ENCODE measurements at places on chromosomes 5 and 9.

- no peak for DNase-seq
These were observed 14.5 kb downstream of the SH2D3C start for GRCh38 chr9:127763918-127764384.

- DNase-seq: no peak
These were observed 37.0 kb downstream of the DUSP1 start for GRCh38 chr5:172733974-172734346.

GRCh38 chr5:142087920-142088679 lies 20.5 kb upstream of the NDFIP1 start:
- DNase-seq: no peak

- DNase-seq: no peak
These were observed 778.1 kb downstream of the SEMA5A start for GRCh38 chr5:8767746-8768145.

DNA sequence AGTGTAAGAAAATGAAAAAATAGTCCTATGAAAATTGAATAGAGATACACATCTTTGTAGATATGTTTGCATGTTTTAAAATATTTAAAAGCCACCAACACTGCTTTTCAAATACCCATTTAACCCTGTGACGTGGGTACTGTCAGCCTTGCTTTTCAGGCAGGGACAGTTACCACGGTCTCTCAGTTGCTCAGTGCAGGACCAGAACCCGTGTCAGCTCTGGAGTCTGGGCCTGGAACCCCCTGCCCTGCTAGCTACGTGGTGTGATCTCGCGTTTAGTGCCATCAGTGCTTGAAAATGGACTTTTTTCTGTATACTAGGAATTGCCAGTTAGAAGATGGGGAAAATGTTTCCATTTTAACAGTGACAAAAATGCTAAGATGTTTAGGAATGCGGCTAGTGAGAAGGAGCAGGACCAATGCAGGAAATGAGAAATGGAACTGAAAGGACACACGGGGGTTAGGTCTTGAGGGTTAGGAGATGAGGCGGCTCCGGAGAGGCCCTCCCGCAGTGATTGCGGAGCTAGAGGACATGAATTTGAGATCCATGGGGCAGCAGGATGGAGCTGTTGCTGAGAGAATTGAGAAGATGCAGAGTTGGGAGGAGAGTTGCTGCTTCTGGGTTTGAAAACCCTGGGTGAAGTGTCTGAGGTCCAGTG lies 13.7 kb downstream of the RNU6ATAC start:
- no peak for DNase-seq

DNA sequence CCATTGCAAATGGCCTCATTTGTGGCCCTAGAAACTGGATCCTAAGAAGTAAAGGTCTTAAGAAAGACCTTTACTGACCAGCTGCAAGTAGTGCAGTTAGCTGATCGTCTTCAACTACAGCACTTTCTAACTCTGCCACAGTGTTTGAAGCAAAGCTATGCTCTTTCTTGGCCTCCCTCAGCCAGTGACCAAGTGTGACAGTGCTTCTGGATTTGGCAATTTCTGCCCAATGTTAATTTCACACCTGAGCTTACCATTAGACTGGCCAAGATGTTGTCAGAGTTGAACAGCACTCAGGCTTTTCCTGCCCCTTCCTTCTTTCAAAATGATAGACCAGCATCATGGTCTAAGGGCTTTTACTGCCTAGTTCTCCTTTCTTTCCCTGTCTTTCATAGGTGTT lies 36.1 kb downstream of the UHRF2 start:
- DNase-seq: no peak

DNA sequence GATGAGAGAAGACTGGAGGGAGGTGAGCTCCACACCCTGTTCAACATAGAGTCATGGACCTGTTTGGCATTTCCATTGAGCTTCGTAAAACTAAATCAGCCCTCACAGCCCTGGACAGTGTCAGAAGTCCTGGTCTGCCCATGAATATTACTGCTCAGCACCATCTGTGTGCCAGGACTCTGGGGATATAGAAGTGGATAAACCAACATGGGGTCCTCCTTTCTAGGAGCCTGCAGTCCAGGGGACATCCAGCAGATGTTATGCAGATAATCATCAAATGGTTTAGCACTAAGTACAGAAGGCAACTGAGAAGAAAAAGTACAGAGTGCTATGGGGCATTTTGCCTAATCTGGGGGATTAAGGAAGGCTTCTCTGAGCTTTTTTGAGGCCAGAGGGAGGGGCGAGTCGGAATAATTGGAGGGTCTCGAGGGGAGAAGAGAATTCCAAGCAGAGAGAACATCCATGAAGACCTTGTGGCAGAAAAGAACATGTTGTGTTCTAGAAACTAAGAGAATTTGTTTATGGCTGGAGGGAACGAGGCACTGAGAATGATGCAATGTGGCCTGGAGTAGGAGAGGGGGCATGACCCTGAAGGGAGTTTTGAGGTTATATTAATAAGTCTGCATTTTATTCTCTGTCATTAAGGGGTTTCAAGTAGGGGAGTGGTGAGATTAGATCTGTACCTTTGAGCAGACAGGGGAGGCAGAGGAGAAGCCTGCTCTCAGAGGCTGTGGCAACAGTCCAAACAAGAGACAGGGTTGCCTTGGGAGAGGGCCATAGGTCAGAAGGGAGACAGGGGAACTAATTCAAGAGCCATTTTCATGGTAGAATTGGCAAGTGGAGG lies 63.5 kb upstream of the SLC2A8 start:
- no peak for DNase-seq

DNA sequence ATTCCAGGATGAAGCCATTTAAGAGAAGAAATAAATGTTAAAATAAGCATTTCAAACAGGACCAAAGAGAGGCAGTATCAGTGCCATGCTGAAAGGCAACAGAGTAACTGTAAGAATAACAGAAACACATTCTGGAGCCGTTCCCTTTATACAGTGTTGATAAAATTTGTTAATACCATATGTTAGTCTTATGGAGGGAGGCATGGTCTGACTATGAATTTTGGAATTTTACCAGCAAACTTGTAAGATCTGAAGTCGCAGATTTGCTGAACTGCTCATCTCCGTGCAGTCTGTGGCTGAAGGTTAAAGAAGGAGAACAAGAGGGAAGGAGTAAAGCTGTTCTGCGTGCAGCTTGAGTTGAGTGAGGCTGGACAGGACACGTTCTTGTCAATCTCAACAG lies 508.4 kb downstream of the NFIB start:
- DNase-seq: no peak

GRCh38 chr9:111023128-111023527 lies 15.1 kb downstream of the LPAR1 start:
- no peak for DNase-seq

DNA sequence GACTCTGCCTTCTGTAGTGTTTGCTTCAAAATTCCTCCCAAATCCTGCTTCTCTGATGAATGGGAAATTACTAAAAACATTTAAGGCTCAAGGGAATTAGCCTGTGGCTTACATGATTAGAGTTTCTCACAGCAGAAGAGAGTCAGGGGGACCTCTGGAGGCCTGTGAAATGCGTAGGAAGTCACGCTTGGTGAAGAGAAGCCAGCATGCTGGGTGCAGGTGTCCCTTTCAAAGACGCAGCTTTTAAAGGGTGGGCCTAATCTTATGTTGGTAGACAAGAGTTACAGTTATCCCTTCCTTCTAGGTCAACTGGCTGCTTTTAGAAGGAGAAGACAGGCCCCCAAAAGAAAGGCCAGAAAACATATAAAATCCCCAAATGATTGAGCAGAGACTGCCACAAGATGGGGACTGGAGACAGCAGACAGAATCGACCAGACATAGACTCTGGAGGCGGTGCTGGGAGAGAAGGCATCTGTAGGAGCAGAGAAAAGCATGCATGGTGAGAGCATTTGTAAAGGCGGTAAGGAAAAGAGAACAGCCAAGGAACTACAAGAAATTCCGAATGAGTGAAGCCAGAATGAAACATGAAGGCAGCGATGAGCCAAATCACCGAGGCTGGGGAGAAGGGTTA lies 42.3 kb downstream of the B4GALT1 start:
- no peak for DNase-seq

GRCh38 chr9:106393226-106393625 lies 469.7 kb upstream of the ZNF462 start:
- no peak for DNase-seq

GRCh38 chr9:84153885-84154284 lies 173.3 kb downstream of the RMI1 start:
- DNase-seq: no peak

- no peak for DNase-seq
These were observed 455.3 kb downstream of the RAB3C start for GRCh38 chr5:59037941-59038797.

DNA sequence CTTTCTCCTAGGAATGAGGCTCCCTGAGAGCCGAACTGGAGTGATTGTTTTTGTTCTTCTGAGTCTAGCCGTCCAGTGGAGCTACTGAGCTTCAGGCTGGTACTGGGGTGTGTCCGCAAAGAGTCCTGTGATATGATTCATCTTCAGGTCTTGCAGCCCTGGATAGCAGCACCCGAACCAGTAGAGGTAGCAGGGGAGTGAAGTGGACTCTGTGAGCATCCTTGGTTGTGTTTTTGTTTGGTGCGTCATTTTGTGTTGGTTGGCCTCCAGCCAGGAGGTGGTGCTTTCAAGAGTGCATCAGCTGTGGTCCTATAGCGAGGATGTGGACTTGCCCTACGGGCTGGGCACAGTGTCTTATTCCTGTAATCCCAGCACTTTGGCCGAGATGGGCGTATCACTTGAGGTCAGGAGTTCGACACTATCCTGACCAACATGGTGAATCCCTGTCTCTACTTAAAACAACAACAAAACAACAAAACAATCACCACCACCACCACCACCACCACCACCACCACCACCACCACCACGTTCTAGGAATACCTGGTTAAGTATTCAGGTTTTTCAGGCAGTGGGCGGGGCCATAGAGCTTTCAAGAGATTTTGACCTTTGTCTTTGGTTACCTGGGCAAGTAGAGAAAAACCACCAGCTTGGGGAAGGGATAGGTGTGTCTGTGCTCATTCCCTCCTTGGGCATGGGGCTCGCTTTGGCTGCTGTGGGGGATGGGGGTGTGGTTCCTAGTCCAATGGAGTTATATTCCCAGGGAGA lies 154.0 kb downstream of the WDR70 start:
- DNase-seq: no peak

GRCh38 chr5:128002425-128002824 lies 81.1 kb upstream of the SLC12A2 start:
- DNase-seq: no peak

GRCh38 chr9:121085661-121086060 lies 10.9 kb downstream of the CNTRL start:
- DNase-seq: no peak

DNA sequence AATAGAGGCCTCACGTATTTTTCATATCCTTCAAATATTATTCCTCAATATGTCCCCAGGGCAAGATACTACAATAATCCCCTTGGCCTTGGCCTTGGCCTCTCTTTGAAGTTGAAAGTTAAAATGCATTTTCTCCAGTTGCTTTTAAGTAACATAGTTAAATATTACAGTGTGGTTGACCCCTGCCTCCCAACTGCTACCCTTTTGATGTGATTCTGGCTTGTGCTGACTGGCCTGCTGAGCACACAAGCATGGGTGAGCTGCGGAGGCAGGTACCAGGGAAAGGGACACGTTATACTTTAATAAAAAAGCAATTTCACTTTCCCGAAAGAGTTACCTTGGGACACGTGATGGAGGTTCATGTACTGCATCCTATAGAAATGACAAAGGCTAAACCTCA lies 17.9 kb upstream of the TMEM252 start:
- DNase-seq: no peak

GRCh38 chr9:131530920-131531832 lies at the start of gene UCK1:
UCK1 (minus strand) TSS chr9:131531263; CDS start chr9:131531174, 89 bp downstream.
- peak; percentile 11 for DNase-seq

GRCh38 chr5:138138949-138139780 lies at the start of gene NME5:
NME5 (minus strand) TSS chr5:138139428; CDS start chr5:138138780, 648 bp downstream.
- peak; percentile 26 for DNase-seq

DNA sequence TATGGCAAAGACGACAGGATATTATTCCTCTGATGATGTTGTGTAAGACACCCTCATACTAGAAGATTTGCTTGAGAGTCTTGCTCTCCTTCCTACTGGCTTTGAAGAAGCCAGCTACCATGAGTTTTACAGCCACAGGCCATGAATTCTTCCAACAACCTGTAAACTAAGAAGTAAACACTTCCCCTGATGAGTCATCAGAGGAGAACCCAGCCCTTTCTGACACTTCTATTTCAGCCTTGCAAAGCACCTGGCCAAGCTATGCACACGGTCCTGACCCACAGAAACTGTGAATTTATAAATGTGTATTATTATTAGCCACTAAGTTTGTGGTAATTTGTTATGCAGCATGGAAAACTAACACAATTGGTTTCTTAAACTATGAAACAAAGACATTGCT lies 288.8 kb upstream of the ADAMTSL1 start:
- no peak for DNase-seq

- DNase-seq: no peak
These were observed at the start of gene PITX1 for GRCh38 chr5:135033901-135034235. PITX1 (minus strand) TSS chr5:135034228; CDS start chr5:135033881, 347 bp downstream.

DNA sequence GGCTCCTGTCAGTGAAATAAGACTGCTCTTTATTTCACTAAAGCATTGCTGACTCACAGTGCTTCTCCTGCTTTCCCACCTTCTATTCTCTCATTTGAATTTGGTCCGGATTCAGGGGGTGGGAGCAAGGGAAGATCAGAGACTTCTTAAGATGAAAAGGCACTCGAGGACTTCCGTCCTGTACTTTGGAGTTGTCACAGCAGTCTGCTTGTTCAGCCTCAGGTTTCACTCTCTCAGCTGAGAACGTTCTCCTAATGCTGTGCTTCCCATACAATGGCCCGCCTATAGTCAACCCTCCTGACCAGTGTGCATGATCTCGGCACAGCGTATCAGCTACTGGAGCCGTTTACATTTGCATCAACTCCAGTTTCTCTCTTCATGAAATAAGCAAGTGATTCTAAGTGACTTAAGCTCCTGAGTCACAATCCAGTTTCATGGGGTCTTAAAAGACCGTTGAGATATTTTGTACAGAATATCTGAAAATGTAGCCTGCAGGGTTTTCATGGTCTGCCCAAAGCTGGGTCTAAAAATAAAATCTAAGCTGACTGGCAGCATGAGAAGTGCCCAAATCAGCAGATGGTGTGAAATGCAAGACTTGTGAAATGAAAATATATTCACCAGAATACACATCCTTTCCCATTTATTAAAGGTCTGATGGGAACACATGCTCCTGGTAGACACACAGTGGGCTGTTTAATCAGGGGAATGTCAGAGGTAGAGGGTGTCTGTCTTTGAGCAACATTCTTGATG lies 145.0 kb downstream of the ADCY2 start:
- no peak for DNase-seq

- no peak for DNase-seq
These were observed 93.4 kb downstream of the PLK2 start for GRCh38 chr5:58366461-58366860.

DNA sequence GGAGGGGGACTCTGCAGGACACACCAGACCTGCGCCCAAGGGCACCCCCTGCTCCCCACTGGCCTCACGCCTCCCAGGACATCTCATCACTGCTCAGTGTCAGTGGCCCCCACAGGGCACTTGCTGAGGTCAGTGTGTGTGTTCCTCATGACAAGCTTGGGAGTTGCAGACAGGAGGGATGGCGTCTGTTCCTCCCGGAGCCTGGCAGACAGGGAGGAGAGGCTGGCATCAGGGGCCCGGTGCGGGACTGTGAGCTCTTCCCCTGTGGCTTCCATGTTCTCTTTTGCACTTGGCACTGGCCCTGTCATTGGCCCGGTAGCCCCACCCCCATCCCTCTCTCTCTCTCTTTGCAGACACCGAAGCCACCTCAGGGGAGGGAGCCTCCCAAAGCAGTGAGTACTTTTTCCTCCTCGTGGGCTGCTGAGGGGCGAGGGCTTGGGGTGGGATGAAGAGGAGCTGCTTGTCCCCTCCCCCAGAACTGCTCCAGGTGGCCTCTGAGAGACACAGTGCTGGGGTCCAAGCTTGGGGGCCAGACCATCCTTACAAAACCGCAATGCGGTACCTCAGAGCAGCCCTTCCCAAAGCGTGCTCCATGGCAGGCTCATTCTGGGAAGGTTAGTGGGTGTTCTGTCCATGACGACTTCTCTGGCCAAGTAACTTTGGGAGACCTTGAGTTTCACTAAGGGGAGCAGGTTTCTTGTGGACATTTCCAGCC lies 75.7 kb downstream of the AMBP start:
- DNase-seq: no peak

Measured in NCI-H187 (cell line).